ENCODE measurements at places on chromosomes 4 and X.

DNA sequence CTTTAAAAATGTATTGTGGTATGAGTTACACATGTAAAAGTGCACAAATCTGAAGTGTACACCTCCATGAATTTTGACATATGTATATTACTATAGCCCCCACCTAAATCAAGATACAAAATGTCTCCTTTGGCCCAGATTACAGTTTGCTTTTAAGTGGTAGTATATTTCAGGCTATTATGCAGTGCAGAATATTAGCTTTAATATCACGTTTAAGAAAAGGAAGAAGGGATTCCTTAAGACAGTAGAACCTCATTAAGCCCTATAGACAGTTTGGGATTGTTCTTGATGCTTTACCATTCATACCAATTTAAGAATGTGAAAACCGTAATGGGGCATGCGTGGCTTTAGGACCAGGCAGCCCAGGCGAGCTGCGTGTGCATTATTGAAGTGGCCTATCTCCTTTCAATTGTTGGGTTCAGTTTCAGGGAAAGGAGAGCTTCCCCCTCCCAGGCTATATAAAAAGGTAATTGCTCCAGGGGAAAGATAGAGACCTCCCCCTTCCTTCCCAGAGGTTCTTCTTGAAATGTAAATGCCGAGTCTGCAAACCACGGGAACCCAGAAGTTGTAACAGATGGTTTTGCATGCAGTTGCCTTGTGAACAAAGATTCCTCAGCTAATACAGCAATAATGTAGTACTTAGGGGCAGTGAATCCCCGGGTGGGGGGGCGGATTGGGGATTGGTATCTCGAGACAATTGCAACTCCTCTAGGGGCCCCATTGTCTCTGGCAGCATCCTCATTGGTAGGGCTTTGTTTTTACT is 106.1 kb downstream of the UCHL1 start:
- no peak for DNase-seq

DNA sequence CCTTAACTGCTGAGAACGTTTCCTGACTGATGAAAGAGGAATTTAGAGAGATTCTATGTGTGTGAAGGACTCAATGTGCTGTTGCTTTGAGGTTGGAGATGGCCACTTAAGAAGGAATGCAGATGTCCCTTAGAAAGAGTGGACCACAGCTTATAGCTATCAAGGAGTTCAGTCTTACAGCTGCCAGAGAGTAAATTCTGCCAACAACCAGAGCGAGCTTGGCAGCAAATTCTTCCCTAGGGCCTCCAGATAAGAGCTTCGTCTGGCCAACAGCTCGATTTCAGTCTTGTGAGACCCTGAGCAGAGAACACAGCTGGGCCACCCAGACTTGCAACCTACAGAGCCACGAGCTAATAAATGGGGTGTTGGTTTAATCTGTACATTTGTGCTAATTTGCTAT is 21.8 kb downstream of the MID1 start:
- DNase-seq = no peak

DNA sequence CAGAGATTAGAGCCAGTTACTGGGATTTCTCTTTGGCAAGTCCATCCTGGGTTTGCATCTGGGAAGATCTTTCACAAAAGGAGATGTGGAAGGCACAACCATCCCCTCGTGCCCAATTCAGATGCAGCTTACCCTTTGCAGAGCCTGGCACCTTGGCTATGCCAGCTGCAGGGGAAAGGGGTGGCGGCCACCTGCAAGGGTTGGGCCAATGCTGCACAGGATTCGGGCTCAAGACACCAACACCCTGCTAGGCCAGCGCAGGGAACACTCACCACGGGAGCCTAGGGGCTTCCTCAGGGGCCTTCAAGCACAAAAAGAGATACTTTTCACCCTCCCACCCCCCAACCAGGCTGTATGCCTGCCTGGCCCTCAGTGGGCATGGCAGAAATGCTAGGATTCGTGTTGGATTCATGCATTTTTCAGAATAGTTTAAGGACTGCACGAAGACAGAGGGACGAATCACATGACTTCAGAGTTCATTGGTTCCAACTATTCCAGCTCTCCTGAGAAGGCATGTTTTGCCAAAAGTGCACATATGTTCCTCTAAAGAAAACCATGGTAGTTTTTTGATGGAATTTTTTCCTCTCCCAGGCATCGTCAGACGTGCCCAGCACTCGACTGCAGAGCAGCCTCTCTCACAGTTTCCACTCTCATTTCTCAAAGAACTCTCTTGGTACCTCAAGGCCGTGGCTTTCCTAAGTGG is 94.4 kb downstream of the PHKA2 start:
- no peak for DNase-seq

- DNase-seq = no peak
Measured at GRCh38 chr4:8255698-8256441, 13.7 kb upstream of the HTRA3 start.

- no peak for DNase-seq
Measured at GRCh38 chr4:52868133-52868532, 6.0 kb downstream of the RASL11B start.

GRCh38 chr4:163638909-163639308 is 144.4 kb downstream of the TMA16 start:
- DNase-seq = no peak

DNA sequence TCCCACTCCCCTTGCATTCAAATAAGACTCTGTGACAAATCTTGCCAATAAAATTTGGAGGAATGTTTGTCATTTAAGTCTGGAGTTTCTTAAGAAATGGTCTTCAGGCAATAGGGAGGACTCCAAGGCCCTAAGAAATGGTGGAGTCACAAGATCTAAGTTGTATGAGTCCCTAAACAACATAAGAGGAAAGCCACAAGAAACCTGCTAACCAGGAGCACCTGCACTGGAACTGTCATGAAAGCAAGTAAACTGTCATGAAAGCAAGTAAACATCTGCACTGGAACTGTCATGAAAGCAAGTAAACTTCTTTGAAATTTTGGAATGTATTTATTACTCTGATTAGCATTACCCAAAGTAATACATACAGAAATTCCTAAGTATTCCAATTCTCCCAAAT is 3.5 kb downstream of the CNOT6L start:
- DNase-seq = no peak

- DNase-seq = no peak
Measured at GRCh38 chrX:47489507-47490275, 6.7 kb upstream of the ZNF41 start.

GRCh38 chr4:38062088-38062775 is 102.0 kb downstream of the PTTG2 start:
- DNase-seq = no peak

- no peak for DNase-seq
Measured at GRCh38 chrX:46850771-46851170, 13.9 kb downstream of the RP2 start.

GRCh38 chr4:119493886-119494285 is 134.7 kb downstream of the PDE5A start:
- no peak for DNase-seq

- no peak for DNase-seq
Measured at GRCh38 chr4:19944251-19944650, 307.5 kb upstream of the SLIT2 start.

DNA sequence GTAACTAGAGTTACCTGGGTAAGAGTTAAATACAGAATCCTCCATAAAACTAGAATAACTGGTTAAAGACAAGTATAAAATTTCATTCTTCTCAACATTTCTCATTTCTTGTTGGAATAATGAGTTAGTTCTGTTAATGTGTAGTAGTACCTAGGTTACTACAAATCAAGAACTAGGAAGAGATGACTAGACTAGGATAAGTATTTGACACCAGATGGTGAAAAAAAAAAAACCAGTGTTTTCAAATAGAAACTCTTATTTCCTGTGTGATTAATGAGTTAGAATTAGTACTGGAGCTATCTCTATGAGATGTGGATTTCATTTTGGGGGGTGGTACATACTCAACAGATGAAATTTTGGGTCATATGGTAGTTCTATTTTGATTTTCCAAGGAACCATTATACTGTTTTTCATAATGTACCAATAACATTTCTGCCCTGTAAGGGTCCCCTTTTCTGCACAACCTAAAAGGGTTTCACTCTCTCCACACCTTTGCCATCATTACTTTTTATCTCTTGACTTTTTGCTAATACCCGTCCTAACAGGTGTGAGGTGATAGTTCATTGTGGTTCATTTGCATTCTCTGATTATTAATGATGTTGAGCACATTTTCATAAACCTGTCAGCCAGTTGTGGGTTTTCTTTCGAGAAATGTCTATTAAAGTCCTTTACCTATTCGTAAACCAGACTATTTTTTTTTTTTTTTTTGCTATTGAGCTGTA is 1.7 kb upstream of the VCX start:
- DNase-seq = no peak

DNA sequence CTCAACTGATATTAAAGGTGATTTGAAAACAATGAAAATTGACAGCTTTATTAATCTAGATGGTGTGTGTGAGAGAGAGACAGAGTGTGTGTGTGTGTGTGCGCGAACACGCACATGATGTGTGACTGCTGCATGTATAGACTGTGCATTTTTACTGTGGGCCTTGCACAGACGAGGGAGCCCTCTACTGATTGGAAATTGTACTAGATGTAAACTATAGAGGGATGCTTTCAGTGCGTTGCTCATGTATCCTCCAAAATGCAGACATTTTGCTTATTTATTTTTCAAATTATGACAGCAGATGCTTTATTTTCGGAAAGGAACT is 168.4 kb upstream of the GK2 start:
- DNase-seq = no peak

- DNase-seq = no peak
Measured at GRCh38 chrX:19887911-19888879, 795 bp upstream of the SH3KBP1 start.

- DNase-seq = no peak
Measured at GRCh38 chrX:120749141-120749846, 119.4 kb upstream of the C1GALT1C1 start.

Data from GM04503 (cell line).